NB4 (cell line): ENCODE measurements at places on chromosomes 7 and 10.

GRCh38 chr10:17232276-17232960, 4.4 kb downstream of the VIM start:
- DNase-seq, result no peak

- peak; percentile 27 for DNase-seq
These were observed 6.0 kb downstream of the TEX47 start for GRCh38 chr7:88789480-88790064.

- no peak for DNase-seq
These were observed 299.1 kb upstream of the IGFBP3 start for GRCh38 chr7:46220066-46220630.

DNA sequence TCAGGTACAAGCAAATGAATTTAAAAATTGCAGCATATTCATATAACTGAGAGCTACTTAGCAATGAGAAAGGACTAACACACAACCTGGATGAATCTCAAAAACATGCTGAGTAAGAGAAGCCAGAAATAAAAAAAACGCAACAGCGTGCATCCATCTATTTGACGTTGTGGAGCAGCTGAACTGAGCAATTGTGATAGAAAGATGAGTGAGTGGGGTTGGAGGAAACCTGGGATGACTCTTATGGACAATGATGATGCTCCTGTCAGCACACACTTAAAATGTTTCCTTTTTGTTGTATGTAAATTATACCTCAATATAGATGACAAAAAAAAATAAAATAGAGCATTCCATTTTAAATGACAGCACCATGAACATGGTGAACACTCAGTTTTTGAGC, 36.0 kb upstream of the AKR1E2 start:
- no peak for DNase-seq

GRCh38 chr10:34698979-34699378, 116.1 kb downstream of the PARD3 start:
- DNase-seq, result no peak

GRCh38 chr7:126608339-126608776, 644.4 kb downstream of the GRM8 start:
- DNase-seq, result peak; percentile 44

- peak; percentile 58 for DNase-seq
These were observed 825 bp downstream of the RAB11FIP2 start for GRCh38 chr10:118045837-118046394.

GRCh38 chr7:70563960-70564359, 568.0 kb upstream of the GALNT17 start:
- no peak for DNase-seq

DNA sequence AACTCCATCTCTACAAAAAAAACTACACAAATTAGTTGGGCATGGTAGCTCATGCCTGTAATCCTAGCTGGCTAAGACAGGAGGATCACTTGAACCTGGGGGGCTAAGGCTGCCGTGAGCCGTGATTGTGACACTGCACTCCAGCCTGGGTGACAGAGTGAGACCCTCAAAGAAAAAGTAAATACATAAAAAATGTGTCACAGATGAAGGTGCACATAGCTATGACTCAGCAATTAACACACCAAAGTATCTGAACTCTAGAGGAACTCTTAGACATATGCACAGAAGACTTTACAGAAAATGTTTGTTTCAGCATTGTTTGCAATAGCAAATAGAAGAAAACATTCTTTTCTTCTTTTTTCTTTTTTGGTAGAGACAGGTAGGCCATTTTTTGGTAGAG, 8.3 kb downstream of the C10orf62 start:
- no peak for DNase-seq

- no peak for DNase-seq
These were observed 85.8 kb upstream of the CUX1 start for GRCh38 chr7:101731502-101732084.

GRCh38 chr7:51260516-51260915, 56.1 kb downstream of the COBL start:
- DNase-seq, result no peak

DNA sequence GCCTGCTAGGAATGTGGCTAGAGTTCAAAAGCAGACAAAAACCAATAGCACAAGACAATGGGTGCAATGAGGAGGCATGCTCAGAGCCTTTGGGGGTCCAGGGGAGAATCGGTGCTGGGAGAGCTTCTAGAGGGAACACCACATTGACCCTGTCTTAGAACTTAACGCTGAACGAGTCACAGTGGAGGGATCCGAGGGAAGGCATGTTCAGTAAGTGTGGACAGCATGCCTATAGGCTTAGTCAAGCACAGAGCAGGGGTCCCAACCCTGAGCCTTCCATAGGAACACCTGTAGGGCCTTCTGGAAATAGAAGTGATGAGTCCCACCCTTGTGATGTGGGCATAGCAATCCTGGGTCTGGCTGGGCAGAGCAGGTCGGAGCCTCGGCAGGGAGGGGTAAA, 148.7 kb downstream of the PKD1L1 start:
- DNase-seq, result no peak

DNA sequence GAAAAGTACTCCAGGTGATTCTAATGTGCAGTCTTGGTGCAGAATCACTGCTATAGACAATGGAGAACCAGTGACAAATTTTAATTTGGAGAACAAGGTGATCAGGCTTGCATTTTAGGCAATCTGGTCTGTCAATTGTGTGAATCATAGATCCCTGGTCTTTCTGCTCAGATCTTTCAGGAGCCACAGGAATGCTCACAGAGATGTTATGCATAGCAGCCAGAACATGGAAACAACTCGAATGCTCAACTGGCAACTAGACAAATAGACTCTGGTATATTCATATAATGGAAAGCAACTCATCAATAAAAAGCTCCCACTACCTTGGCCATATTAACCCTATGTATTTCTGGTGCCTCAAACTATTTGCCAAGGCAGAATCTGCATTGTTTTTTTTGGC, 209.1 kb downstream of the PHF14 start:
- no peak for DNase-seq

- no peak for DNase-seq
These were observed 35.1 kb upstream of the COBL start for GRCh38 chr7:51351661-51352060.

GRCh38 chr10:93071674-93072224, 1.9 kb upstream of the CYP26A1 start:
- peak; percentile 25 for DNase-seq

GRCh38 chr7:135690566-135690965, 28.3 kb downstream of the STMP1 start:
- no peak for DNase-seq

- no peak for DNase-seq
These were observed 15.5 kb downstream of the DENND10 start for GRCh38 chr10:119119400-119119799.

DNA sequence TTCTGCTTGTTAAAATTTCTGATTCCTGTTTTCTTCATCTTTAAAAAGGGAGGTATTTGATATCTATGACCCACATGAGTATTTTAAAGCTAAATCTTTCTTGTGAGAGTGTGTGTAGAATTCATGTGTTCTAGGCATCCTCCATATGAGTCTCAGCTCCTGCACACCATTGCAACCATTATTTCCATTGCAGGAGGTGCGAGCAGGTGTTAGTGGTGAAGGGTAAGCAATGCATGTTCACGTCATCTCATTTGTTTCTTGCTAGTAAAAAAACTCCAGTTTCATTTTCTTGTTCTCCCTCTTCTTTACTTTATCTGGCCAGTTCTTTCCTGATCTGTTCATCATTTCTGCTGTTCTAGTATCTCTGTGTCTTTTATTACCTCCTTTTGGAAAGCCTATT, 100.5 kb downstream of the ADRA2A start:
- no peak for DNase-seq

DNA sequence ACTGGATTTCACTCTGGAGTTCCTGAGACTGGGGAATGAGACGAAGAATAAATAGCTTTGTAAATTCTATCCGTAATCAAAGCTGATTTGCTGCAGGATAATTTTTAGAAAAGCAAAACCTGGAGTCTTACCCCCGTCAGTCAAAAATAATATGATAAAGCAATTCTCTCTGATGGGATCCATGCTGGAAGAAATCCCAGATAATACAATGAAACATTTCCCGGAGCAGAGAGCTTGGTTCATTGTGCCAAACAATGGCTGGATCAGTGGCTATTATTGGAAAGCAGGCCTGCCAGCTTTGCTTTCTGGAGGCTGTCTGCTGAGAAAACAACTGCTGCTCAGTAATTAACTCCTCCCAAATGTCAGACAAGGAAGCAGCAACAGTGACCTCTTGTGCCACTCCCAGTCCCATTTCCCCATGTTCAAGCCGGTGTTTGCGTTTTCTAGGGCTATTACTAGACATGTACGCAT, 609.4 kb upstream of the PCDH15 start:
- peak; percentile 11 for DNase-seq
